ENCODE measurements at places on chromosomes 12 and 14. TPM values are rescaled to one million over a fixed set of nuclear protein-coding genes. Genes with fewer than 3 reads are reported as not detected.
A peak's percentile ranks its signal among the peaks of the same experiment; 100 is the strongest.

DNA sequence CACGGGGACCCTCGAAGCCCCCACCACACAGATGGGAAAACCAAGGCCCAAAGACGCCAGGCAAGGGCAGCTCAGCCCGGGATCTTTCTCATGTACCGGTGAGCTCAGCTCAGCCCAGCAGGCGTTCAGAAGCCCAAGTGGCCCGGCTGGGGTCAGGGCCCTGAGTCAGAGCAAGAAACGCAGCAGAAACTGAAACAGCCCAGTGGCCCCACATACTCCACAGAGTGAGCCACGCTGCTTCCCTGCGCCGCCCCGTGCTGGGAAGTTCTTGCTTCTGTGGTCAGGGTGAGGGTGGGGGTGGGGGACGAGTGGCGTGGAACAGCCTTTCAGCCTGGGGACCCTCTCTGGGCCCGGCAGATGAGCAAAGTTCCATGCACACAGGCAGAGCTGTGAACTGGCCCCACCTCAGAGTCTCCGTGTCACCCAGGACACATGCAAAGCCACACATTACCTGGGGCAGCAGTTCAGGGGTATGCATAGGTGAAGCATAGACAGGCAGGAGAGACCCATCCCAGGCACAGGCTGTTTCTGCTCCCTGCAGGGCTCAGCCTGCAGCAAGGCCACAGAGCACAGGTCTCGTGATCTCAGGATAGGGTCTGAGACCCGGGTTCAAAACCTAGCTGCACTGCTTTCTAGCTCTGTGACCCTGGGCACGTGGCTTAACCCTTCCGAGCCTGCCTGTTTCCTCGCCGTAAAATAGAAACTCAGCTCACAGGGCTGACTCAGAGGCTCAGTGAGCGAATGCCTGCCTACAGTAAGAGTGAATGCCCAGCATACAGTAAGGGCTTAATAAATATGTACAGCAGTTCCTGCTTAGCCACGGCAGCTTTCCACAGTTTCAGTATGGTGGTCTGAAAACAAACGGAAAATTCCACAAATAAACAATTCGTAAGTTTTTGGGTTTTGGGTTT is 21.6 kb downstream of the NCOR2 start:
- peak overlapping the region; percentile 6 for H3K4me3 ChIP-seq
- H3K36me3 ChIP-seq = peaks cover 4% of the 10 kb centered on the region
- peaks cover 27% of the 10 kb centered on the region for H3K4me1 ChIP-seq
- H3K27me3 ChIP-seq = no peaks in the 10 kb centered on the region
- H3K27ac ChIP-seq = peak overlapping the region; percentile 37

DNA sequence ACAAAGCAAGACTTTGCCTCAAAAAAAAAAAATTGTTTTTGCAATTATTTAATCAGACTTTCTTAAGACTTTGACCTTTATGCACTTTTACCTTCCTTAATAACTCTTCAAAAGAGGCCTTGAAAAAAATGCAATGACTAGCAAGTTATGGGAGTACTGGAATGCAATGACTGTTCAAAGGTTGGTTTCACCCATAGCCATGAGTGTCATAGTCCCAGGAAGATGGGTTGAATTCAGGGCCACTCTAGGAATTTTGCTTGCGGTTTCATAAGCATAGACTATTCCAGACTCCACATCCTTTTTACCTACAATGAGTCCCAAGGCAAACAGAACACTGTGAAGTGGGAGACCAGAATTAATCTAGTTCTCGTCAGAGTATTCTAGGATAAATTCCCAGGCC is 29.4 kb upstream of the DENND5B start:
- H3K4me1 ChIP-seq = no peaks in the 10 kb centered on the region
- DNase-seq = no peak
- no peak overlapping the region for H3K27ac ChIP-seq
- H3K36me3 ChIP-seq = no peaks in the 10 kb centered on the region

GRCh38 chr12:113239288-113239771 is 18.1 kb downstream of the TPCN1 start:
- peaks cover 36% of the 10 kb centered on the region for H3K4me1 ChIP-seq
- H3K27ac ChIP-seq = no peak overlapping the region
- no peaks in the 10 kb centered on the region for H3K36me3 ChIP-seq
- no peak for DNase-seq
- no peaks in the 10 kb centered on the region for H3K27me3 ChIP-seq

Gene RFX4
- not detected for total RNA-seq

Gene PIP4P1
- 74.2 TPM for total RNA-seq
